ENCODE measurements at places on chromosomes 4 and X. TPM values are rescaled to one million over a fixed set of nuclear protein-coding genes. Genes with fewer than 3 reads are reported as not detected.
A peak's percentile ranks its signal among the peaks of the same experiment; 100 is the strongest.

SLC7A11 gene
- total RNA-seq: 4.7 TPM

DNA sequence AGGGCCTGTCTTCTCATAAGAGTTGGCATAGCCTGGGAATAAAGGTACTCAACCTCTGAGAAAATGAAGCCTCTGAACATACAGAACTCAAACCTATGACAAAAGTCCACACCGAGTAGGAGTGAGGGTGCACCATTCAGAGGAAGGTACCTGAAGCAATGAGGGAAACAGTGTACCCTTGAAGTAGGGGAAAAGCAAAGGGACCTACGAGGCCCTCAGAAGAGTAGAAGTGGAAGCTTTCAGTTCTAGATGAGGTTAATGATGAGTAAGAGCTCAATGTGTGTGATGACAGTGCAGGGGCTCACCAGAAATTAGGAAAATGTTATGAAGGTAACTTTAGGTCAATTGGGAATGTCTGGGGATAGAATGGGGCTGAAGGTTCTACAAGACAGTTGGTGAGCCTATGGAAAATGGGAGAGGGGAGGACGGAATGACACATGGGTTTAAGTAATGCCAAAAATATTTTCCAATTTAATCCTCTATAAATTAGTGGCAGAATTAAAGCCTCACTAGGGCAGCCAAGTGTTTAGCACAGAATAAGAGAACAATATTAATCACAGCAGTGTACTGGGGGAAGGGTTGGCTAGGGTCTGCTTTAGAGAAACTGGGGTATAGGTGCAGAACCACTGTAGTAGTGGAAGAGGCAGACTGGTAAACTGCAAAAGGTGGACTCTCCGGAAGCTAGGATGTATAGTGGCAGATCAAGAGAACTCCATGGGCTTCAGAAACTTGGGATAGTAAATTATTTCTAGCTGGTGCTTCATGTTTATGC lies 39.8 kb downstream of the RAB33A start:
- no peak for DNase-seq

DNA sequence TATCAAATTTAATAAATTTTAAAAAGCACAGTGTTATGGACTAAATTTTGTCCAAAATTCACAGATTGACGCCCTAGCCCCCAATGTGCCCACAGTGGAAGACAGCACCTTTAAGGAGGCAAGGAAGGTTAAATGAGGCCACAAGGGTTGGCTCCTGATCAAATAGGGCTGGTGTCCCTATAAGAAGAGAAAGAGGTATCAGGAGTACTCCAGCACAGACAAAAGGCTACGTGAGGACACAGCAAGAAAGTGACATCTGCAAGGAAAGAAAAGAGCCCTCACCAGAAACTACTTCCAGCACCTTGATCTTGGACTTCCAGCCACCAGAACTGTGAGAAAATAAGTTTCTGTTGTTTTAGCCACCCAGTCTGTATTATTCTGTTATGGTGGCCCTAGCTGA lies 48.8 kb downstream of the FAM13A start:
- DNase-seq: no peak

CXorf51B gene
- total RNA-seq: not detected

MGST2 gene
- 87.4 TPM for total RNA-seq

DNA sequence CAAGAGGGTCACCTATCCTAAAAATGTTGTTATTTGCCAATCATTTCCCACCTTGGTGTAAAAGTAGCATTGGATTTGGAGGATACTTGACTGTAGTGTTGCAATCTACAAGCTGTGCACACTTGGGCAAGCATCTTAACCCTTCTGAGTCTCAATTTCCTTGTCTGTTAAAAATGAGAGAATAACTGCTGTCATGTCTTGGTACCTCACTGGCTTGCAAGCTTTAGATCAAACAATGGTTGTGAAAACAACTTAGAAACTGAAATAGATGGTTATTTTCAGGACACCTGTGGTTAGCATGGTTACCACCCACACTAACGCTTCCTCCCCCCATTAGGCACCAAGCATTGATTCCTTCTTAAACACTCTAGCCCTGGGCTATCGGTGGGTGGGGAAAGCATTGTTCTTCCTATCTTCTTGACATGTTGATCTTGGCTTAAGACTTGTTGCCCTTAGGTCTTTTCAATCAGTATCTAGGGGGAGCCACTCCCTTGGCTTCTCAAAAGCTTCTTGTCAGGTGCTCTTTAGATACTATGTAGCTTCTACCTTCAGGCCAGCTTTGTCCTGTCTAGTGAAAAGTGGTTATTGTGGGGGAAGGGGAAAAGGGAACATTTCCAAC lies 10.6 kb upstream of the AMOT start:
- no peak for DNase-seq

ZNF518B gene
- 24.2 TPM for total RNA-seq

GRCh38 chr4:174340714-174341113 lies 57.0 kb downstream of the CEP44 start:
- DNase-seq: no peak

- no peak for DNase-seq
Observed at GRCh38 chrX:136828830-136829229, 48.1 kb upstream of the ARHGEF6 start.

DNA sequence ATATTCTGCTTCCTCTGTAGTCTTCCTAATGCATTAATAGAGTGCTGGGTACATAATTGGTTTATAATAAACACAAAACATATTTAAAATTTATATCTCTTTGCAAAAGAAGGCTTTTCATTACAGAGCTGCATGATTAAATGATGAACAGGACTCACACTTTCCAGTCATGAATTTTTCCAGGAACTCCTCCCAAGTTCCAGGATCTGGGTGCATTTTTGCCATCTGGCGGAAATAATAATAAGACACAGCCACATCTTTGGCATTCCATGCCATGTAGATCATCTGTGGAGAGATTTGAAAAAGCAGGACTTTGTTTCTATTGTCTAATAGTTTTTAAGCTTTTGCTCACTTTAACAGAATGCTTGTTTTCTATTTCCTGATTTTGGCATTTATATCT lies 40.2 kb upstream of the SULT1B1 start:
- no peak for DNase-seq

USP53 gene
- total RNA-seq: 43.0 TPM

DNA sequence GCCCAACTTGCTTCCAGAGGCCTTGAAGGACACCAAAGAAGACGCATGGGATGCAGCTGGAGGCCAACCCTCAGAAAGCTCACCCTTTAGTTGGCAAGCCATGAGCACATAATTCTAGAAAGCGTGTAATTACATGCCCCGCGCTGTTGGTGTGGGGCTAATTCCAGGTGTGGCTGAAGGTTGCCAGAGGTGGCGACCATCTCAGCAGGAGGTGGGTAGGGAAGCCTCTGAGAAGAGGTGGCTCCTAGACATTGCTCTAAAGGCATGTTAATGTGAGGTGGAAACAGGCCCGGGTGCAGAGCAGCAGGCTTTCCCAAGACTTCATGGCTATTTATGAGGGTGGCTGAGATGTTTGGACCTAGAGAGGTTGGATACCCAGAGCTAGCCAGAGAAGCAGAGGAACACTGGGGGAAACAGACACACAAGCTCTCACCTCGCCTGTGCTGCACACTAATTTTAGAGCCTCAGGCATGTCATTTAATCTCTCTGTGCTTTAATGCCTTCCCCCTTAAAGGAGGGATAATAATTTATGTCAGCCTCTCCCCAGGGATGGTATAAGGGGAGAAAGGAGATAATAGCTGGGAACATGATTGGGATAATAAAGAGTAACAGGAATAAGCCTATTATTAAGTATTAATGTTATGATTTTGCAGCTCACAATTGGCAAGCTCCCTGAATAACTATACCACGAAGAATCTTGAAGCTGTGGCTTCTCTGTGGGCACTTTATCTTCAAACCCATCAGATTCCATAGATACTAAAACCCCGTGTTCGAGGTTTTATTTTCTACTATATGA lies 60.0 kb upstream of the HELT start:
- DNase-seq: no peak

MTM1 gene
- 10.4 TPM for total RNA-seq

DNA sequence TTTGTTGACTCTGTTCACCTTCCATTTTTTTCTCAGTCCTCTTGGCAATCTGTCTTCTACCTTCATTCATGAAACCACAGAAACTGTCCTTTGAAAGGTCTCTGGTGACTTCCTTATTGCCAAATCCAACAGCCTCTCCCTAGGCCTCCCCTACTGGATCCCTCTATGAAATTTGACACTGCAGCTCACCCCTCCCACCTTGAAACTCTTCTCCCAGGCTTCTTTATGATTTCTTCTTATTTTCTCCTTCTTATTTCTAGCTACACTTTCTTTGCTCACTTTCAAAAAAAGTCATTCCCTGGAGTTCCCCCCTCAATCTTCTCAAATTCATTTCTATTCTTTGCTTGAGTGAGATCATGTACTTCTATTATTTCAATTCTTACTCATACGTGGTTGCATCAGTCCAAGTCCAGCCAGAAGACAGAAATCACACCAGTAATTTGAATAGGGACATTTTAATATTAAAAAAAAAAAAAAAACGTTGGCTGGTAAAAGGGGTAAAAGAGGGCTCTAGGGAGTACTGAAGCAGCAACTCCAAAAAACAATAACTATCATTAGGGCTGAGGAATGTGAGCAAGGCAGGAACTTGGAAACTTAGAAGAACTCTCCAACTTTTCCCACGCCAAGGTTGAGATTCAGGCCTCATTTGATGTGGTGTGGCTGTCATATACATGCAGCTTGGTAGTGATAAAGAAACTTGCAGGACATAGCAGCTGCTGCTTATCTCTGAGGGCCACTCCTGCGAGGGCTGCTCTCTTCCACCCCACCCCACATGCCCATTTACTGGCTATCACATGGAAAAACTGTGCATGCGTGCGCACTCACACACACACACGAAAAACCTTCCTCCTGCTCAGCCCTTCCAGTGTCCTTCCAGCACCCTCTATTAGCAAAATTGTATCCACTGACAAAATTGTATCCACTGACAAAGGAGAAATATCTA lies 169.8 kb upstream of the GALNT7 start:
- no peak for DNase-seq

GRCh38 chr4:120622601-120623000 lies 299.9 kb downstream of the PRDM5 start:
- no peak for DNase-seq

DNA sequence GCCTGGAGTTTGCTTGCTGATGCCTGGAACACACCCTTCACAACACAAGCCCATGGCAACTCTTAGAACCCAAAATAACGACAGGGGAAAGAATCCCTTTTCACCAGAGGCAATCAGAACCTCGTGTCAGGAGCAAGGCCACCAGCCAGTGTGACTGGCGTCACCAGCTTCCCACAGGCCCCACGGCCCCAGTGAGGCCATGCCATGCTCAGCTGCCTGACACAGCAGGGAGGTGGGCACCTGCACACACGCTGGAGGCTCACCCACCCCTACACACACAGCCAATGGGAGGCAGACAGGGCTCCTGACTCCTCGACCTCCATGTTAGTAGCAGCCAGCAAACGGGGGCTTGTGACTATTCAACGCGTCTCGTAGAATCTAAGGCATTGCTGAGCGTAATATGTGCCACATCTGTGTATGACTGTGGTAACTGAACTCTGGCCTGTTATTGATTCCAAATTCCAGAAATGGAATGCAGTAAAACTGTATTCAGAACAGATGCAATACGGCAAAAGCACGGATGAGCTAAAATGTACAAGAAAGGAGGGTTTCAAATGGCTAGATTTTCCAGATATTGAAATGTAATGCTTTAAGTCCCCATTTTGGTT lies 28.5 kb downstream of the RNF212 start:
- no peak for DNase-seq

AKAP4 gene
- not detected for total RNA-seq

- DNase-seq: no peak
Observed at GRCh38 chr4:3313139-3313538, 20.3 kb downstream of the RGS12 start.

DNA sequence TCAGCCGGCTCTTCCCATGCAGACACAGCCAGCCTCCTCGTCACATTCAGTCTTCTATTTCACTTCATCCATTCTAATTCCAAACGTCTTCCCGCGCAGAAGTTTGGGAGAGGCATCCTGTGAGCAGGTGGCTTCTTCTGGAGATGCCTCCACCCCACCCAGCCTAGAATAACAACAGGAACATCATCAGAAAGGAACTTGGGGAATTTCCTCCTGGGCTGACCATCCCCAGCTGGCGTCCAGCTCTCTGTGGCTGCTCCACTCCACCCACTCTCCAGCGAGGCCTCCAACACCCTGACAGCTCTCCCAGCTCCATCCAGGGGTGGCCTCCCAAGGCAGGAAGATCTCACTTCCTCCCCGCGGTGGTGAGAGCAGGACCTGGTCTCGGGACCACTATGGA lies 5.5 kb upstream of the C4orf50 start:
- DNase-seq: no peak

GRCh38 chrX:31819455-31819854 lies 747.6 kb upstream of the FTHL17 start:
- no peak for DNase-seq

- no peak for DNase-seq
Observed at GRCh38 chr4:136893573-136893972, 638.7 kb downstream of the PCDH18 start.

PARM1 gene
- total RNA-seq: 89.1 TPM

TBC1D8B gene
- total RNA-seq: 7.4 TPM

HSFX4 gene
- total RNA-seq: not detected

DNA sequence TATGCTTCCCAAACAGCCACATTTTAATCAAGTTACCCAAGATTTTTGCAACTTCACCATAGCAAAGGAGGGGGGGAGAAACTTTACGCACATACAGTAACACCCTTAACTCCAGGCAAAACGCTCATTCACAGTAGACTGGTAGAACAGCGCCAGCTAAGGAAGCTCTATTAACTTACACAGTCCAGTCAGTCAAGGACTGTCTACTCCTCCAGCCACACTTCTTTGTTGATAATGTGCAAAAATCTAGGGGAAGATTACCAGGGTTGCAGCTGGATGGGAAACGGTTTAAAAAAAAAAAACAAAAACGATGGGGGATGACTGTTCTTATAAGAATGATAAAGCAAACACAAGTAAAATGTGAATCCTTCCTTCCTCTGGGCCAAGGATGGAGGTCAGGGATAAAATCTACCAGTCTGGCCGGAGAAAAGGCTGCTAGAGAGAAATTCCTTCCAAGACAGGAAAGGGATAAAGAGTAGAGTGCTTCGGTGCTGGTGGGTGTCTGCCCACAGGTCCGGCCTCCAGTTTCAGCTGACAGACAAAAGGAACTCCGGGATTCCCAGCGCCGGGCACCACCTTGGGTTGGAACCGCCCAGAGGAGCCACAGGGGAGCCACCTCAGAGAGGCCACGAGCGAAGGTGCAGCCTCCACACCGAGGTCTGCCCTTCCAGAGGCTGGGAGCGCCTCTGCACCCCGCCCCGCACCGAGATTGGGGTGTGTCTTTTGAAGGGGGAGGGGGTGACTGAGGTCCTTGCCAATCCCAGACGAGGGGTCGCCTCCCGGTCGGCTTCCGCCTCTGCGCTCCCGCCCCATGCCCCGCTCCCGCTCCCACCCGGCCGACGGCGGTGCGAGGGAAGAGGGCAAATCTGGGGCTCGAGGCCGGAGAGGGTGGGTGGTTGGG lies 811 bp downstream of the ANKRD50 start:
- DNase-seq: peak; percentile 64

NXT2 gene
- total RNA-seq: 2.6 TPM

GRCh38 chr4:36461344-36461743 lies 179.9 kb downstream of the DTHD1 start:
- DNase-seq: no peak

ATP2B3 gene
- total RNA-seq: not detected

GRCh38 chr4:40114206-40114605 lies 57.6 kb downstream of the N4BP2 start:
- no peak for DNase-seq

- DNase-seq: peak; percentile 41
Observed at GRCh38 chr4:165872461-165873297, at the start of gene TLL1. Gene TLL1, plus strand, starts transcription at chr4:165873237. Its CDS starts 668 bp downstream, at chr4:165873905.

XKRX gene
- total RNA-seq: not detected

- no peak for DNase-seq
Observed at GRCh38 chr4:114626196-114626595, 27.6 kb downstream of the UGT8 start.

All from left cardiac atrium (tissue), 4 donors.